ENCODE measurements at places on chromosomes 16 and 17.

DNA sequence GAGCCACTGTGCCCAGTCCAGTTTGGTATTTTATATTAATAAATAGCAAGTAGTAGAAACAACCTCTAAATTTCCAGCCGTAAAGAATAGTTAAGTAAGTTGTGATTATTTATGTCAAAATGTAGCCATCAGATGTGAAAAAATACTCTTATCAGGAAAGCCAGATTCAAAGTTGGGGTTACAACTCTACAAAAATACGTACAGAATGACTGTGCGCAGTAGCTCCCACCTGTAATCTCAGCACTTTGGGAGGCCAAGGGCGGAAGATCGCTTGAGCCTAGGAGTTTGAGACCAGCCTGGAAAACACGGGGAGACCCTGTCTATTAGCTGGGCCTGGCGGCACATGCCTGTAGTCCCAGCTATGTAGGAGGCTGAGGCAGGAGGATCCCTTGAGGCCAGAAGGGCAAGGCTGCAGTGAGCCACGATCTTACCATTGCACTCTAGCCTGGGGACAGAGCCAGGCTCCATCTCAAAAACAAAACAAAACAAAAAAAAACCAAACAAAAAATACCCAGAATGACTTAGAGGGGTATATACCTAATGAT is 1.7 kb downstream of the PDP2 start:
- DNase-seq, result no peak

GRCh38 chr17:31629696-31630470 is 229.2 kb downstream of the COPRS start:
- DNase-seq, result no peak

DNA sequence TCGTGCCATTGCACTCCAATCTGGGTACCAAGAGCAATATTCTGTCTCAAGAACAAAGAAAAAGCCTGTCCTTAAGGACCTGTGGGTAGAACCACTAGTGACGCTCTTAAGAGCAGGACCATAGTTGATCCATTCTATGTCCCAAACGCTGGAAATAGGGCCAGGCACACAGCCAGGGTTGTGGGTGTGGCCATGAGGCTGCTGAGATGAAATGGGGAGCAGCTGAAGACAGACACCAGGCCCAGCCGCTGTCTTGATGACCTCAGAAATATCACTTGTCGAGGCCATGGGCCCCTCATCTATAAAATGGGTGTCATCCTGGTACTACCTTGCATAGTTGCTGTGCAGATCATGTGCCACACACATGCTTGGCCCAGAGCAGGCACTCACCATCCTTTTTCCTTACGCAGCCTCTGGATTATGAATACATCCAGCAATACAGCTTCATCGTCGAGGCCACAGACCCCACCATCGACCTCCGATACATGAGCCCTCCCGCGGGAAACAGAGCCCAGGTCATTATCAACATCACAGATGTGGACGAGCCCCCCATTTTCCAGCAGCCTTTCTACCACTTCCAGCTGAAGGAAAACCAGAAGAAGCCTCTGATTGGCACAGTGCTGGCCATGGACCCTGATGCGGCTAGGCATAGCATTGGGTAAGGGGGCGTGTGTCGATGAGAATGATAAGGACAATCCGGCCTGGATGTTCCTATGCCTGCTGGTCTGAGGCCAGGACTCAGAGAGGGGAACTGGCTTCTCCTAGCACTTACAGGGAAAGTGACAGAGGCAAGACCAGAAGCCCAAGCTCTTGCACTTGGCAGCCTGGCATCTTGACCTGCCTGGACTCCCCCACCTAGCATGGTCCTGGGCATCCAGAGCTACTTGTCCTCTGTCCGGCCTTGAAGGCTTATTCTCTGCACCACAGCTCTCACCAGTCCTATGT is 25.5 kb downstream of the CDH5 start:
- no peak for DNase-seq

- DNase-seq, result no peak
Observed at GRCh38 chr17:42681976-42682721, at the start of gene CNTNAP1. TSS of gene CNTNAP1 (plus strand) at chr17:42682531. CDS start at chr17:42682830, 299 bp downstream.

- no peak for DNase-seq
Observed at GRCh38 chr16:59913666-59914065, 1179.5 kb upstream of the GOT2 start.

DNA sequence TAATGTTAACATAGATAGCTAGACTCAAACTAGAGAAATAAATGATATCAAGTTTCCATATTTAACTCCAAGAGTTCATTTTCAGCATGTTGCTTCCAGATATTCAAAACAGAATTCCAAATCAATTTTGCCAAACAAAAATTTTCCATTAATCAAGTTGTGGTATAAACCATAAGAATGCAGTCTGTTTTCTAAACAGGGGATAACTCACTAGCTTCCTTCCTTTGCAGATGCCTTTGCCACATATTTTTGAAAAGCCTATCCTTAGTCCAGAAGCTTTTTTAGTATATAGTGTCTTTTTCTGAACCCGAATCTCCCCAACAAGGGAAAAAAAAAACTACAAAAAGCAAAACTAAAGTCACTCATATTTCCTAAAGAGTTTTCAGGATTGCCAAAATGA is 61.5 kb downstream of the HELZ start:
- DNase-seq, result no peak

DNA sequence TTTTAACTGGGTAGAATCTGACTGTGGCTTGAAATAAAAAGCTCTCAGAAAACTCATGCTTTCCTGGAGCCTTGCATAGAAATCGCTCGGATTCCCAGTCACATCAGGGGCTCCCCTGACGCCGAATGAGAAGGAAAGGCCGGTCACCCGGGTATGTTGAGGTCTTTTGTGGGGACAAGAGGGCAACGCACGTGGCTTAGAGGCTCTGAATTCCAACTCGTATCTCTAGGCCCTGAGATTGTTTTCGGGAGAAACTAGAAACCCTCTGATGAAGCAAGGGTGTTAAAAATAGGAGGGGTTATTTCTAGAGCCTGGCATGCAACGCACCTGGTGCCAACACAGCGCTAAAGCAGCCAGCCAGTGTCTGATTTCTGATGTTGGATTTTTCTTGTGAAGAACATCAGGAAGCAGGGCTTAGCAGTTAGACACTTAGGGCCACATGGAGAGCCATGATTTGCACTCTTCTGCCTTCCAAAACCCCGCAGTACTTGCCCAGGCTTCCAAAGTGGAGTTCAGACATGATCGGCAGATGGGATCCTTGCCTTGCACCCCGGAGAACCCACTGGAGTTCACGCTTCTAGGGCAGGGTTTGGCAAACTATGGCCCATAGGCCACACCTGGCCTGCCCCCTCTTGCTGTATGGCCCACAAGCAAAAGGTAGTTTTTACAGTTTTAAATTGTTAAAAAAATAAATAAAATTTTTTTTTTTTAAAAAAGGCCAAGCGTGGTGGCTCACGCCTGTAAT is 12.6 kb downstream of the CACNG1 start:
- DNase-seq, result no peak

- DNase-seq, result no peak
Observed at GRCh38 chr17:19348806-19349205, 13.7 kb downstream of the B9D1 start.

DNA sequence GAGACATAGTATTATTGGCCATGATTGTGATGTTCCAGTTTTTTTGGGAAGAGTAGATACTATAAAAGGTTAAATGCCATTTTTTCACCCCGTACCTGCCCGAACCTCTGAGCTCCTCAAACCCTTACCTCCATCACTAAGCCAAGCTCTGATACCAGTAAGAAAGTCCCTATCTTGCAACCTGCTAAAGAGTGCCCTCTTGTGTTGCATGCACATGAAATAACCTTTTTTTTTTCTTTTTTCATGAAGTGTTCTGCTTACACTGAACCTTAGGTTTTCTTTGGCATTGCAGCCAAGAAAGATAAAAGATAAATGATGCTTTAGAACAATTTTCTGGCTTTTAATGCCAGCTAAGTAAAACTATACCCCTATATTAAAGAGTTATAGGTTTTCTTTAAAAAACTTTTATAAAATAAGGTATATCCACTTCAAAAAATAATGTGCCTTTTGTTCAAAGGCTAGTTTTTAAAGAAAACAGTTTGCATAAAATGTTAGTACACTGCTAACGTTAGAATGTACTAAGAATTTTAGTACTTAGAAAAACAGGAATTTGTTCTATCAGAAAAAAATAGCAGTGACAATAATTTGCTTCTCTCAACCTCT is 295.3 kb upstream of the PMFBP1 start:
- DNase-seq, result peak; percentile 43

DNA sequence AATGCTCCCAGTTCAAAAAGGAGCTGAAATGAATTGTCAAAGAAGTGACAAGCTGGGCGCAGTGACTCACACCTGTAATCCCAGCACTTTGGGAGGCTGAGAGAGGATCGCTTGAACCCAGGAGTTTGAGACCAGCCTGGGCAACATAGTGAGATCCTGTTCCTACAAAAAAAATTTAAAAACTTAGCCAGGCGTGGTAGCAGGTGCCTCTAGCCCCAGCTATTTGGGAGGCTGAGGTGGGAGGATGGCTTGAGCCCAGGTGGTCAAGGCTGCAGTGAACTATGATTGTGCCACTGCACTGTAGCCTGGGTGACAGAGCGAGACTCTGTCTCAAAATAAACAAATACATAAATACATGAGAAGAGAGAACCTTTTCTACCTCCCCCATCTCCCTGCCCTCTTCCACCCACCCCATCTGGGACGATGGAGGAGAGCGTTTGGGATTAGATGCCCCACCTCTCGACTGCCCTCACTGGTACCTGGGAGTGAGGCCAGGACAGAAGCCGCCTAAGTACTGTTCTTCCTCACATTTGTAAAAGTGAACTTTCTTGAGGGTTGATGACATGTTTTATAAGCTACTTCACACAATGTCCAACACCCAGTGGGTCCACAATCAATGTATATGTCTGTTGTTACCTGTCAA is 2.4 kb downstream of the IL4R start:
- DNase-seq, result no peak

DNA sequence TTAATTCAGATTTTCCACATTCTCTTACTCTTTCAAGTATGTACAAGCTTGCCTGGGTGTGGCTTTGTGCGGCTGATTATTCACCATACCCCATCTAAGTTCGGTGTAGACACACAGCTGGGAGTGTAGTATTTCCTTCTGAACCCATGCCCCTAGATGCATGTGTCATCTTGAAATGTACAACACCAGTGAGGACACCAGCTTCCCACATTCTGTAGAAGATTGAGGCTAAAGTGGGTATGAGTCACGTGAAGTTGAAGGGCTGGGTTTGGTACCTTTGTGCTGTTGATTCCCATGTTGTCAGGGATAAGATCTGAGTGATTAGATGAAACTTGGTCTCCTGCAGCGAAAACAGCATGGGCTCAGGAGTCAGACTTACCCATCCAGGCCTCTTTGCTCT is 14.6 kb upstream of the DHX8 start:
- DNase-seq, result no peak

- DNase-seq, result no peak
Observed at GRCh38 chr17:1398931-1399678, 917 bp downstream of the YWHAE start.

DNA sequence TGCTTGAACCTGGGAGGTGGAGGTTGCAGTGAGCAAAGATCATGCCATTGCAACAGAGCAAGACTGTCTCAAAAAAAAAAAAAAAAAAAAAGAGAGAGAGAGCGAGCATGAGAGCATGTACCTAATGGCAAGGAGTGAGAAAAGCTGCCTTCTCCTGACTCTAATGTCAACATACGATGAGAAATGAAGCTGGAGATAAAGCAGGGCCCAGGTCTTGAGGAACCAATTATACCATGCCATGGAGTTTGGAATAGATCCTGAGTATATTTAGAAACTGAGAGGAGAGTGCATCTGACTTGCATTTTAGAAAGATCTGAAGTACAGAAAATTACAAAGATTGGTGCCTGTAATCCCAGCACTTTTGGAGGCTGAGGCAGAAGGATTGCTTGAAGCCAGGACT is 3.8 kb upstream of the MAP2K6 start:
- DNase-seq, result no peak

DNA sequence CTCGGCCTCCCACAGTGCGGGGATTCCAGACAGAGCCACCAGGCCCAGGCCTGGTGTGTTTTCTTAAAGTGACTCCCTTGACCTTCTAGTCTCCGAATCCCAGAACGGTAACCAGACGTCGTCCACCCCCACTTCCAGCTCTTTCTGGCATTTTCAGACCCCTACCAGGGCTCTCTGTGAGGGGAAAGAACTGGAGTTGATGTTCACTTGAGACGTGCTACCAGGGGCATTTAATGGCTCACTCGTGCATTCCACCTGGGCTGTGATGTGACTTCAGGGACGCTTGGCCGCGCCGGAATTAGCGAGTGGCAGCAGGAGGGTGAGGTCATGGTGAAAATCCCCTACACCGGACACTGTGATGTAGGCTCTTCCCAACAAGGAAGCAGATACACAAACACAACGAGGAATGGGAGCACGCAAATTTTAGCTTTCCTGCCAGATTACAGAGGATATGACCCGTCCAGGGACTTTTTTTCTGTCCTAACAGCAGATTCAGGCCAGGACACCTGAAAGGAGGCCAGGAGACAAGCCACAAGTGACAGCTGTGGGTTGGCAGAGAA is 1.1 kb upstream of the GNA13 start:
- DNase-seq, result no peak

GRCh38 chr17:74190807-74191406 is 12.6 kb upstream of the RPL38 start:
- DNase-seq, result no peak

GRCh38 chr17:6753006-6753445 is 2.8 kb upstream of the XAF1 start:
- DNase-seq, result no peak

DNA sequence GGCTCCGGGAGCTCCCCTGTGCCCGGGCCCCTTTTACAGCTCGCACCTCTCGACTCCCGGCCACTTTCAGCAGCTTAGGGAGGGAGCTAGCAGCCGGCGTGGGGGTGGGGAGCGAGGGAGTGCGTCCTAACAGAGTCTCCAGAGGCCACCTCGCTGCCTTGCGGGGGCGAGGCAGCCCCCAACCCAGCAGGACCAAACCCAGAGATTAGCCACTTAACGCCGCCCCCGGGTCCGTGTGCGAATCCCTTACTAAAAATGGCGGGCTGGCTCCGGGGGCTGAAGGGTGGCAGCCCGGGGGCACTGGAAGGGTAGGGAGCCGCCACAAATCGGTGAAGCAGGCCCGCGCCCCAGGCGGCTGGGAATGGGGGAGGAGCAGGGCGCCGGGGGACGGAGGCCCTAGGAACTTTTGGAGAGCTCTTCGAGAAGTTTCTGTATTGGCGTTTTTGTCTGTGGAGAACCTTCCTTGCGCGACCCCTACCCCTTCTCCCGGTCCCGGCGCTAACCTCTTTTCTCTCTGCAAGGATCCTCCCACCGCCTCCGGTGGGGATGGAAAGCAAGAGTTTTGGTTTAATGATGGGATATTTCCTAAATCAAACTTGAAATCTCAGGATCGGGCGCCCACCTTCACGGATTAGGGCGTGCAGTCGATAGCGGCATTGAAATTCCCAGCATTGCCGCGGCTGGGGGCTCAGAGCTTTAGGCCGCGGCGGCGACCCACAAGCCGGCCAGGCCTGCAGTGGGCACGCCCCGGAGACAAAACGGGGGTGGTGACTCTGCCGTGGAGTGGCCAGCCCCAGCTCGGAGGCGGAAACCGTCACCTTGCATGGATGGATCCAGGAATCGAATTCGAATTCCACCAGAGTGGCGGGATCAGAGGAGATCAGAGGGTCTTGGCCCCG is 793 bp upstream of the IRX3 start:
- DNase-seq, result no peak

Measured in NT2/D1 (cell line).